ENCODE measurements at places on chromosomes 12 and 14.

DNA sequence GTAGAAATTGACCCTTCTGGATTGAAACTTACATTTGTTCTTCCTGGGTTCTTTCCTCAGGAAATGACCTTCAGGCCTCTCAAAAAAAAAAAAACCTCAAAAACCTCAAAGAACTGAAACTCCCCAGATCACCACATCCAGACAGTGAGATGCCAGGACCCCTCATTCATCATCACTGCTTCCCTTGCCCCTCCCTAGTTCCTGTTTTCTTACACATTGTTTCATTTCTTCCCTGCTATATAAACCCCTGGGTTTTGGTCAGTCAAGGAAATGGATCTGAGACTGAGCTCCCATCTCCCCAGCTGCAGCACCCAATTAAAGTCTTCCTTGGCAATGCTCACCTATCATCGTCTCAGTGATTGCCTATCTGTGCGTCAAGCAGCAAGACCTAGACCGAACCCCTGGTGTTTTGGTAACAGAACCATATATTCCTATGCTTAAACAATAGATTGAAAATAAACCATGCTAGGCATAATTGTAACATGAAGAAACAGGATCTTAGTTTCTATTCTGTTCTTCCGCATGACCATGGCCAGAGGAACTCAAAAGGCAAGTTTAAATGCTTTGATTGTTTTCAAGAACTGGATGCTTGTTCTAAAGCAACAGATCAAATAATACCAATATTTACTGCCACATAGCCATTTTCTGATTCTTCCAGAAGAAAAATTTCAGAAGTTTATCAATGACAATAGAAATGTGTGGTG, 108.0 kb upstream of the MAX start:
- no peak for DNase-seq

- DNase-seq, result peak; percentile 67
Measured at GRCh38 chr14:91392623-91393303, 24.9 kb downstream of the CCDC88C start.

GRCh38 chr12:124073356-124074035, 100.5 kb downstream of the ZNF664 start:
- no peak for DNase-seq

- DNase-seq, result no peak
Measured at GRCh38 chr14:90818715-90819114, 2.5 kb upstream of the TTC7B start.

DNA sequence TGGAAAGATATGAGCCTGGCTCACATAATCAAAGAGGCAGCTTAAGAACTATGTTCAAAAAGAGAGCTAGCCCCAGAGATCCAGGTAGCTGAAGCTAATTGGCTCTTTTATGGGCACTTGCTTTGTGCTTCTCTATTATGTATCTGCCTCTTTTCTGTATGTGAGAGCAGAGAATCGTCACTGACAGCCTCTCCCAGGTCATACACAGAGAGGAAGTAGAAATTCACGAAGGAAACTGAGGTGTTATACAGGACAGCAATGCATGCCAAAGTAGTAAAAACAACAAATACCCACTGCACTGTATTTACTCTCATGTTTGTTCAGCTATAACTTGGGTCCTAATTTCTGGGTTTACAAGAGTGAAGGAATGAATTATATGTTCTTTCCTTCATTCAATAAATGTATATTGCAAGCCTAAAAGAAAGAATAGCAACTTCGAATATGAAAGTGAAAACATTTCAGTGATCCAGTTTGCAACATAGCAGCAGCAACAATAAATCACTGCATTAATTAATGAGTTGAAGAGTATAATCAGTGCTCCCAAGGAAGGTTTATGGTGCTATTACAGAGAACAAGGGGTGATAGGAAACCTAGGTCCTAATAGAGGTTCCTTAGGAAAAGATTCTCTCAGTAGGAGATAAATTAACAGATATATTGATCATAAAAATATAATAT, 47.1 kb upstream of the ATXN7L3B start:
- DNase-seq, result no peak

- DNase-seq, result peak; percentile 49
Measured at GRCh38 chr14:75430526-75430925, 2.7 kb downstream of the JDP2 start.

DNA sequence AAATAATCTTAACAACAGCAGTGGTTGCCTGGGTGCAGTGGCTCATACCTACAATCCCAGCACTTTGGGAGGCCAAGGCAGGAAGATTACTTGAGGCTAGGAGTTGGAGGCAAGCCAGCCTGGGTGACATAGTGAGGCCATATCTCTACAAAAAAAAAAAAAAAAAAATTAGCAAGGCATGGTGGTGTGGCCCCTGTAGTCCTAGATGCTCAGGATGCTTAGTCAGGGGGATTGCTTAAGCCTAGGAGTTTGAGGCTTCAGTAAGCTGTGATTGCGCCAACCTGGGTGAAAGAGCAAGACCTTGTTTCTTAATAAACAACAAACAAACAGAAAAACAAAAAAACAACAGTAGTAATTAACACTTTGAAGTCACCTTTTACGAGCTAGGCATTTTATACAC, 642 bp upstream of the ACSM4 start:
- no peak for DNase-seq

- no peak for DNase-seq
Measured at GRCh38 chr14:105088812-105089745, 23.8 kb upstream of the GPR132 start.

DNA sequence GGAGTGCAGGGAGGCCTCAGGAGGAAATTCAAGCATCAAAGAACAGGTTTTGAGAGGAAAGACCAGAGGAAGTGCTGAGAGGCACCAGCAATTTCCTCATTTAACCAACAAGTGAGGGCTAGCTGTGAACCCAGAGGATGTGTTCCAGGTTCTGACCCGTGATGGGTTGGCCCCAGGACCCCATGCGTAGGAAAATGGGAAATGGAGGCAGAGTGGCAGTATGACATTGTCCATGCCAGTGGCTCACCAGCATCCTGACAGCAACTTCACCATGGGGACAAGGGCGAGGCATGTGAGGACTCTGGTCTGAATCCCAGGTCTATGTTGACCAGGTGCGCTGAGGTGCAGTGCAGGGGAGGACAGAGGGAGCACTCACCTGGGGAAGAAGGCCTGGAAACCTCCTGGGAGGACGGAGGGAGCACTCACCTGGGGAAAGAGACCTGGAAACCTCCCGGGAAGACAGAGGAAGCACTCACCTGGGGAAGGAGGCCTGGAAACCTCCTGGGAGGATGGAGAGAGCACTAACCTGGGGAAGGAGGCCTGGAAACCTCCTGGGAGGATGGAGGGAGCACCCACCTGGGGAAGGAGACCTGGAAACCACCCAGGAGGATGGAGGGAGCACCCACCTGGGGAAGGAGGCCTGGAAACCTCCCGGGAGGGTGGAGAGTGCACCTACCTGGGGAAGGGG, 6.7 kb upstream of the CACNA2D4 start:
- DNase-seq, result no peak

GRCh38 chr12:91044586-91044985, 13.2 kb downstream of the KERA start:
- no peak for DNase-seq

DNA sequence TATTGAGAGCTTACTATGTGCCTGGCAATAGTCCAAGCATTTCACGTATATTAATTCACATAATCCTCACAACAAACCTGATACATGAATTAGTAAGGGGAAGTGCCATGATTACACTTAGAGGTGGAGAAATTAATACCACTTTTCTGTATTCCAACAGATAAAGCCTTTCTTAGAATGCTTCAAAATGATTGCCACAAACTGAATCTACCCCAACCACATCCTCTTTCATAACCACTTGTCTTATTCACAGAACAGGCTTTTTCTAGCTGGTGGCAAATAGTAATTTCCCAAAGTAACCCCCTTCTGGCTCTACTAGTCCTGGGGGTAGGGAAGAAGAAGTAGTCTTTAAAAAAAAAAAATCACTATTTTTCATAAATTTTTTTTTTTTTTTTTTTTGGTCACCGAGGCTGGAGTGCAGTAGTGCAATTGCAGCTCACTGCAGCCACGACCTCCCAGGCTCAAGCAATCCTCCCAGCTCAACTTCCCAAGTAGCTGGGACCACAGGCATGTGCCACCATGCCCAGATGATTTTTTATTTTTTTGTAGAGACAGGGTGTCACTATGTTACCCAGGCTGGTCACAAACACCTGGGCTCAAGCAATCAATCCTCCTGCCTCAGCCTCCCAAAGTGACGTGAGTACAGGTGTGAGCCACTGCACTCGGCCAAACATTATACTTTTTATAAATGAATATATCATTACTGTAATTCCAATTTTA, 59.0 kb upstream of the ARID2 start:
- no peak for DNase-seq

DNA sequence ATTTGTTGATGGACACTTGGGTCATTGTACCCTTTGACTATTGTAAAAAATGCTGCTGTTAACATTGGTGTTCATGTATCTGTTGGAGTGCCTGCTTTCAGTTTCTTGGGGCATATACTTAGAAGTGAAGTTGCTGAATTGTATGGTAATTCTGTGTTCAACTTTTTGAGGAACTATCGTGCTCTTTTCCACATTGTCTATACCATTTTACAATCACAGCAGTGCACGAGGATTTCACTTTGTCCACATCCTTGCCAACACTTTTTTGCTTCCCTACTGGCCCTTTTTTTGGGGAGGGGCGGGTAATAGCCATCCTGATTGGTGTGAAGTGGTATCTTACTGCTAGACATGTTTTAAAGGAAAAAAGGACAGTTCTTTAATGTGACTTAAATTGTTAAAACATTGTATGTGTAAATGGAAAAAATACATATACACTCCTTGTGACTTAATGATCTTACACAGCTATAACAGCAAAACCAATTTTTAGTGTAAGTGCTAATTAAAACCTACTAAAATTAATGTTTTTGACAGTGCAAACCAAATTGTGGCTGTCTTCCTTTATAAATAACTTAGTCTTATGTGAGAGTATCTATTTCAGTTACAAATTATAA, 52.7 kb downstream of the WNK1 start:
- DNase-seq, result no peak

DNA sequence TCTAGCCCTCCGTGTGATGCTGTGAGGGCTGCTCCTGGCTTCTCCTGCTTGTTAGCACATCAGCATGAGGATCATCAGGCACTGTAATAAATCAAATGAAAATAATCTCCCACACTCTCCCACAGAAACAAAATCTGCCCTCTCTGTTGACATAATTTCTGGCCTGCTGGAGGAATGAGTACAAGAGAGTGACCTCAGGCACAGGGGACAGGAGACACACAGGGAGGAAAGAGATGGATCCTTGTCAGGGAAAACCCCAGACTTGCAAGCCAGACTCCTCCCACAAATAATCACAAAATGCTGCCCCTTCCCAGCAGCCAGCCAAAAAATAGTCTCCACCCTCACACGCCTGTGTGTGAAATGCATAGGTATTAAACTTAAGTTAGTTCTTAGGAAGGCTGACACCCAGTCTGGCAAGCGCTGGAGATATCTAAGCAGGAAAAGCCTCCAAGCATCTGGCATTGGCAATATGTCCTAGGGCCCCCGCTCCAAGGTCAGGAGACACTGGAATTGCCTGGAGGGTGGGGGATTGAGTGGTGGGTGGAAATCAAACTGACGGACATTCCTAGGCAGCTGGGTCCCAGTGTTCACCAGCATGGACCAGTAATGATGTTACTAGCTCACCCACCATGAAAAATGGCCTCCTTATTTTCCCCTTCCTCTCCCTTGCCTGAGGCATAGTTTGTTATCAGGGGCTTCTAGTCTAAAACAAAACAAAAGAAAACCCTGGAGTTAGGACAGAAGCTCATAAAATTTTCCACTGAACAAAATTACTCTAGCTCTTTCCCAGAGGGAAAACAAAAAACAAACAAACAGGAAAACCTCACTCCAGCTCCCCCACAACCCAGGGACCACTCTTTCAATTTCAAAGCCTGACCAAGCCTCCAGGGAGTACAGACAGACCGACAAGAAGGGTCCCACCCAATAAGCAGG, 22.0 kb downstream of the SMUG1 start:
- peak; percentile 84 for DNase-seq

- no peak for DNase-seq
Measured at GRCh38 chr14:77883847-77884238, 83.9 kb downstream of the ADCK1 start.

- DNase-seq, result no peak
Measured at GRCh38 chr14:29166507-29166906, 399.9 kb downstream of the FOXG1 start.

- no peak for DNase-seq
Measured at GRCh38 chr12:65667932-65668331, 156.4 kb upstream of the HMGA2 start.

GRCh38 chr12:89949457-89950195, 241.0 kb upstream of the ATP2B1 start:
- DNase-seq, result peak; percentile 54

GRCh38 chr12:121575952-121576625, 4.7 kb downstream of the KDM2B start:
- peak; percentile 35 for DNase-seq

GRCh38 chr12:242496-242895, 20.1 kb downstream of the SLC6A13 start:
- no peak for DNase-seq

DNA sequence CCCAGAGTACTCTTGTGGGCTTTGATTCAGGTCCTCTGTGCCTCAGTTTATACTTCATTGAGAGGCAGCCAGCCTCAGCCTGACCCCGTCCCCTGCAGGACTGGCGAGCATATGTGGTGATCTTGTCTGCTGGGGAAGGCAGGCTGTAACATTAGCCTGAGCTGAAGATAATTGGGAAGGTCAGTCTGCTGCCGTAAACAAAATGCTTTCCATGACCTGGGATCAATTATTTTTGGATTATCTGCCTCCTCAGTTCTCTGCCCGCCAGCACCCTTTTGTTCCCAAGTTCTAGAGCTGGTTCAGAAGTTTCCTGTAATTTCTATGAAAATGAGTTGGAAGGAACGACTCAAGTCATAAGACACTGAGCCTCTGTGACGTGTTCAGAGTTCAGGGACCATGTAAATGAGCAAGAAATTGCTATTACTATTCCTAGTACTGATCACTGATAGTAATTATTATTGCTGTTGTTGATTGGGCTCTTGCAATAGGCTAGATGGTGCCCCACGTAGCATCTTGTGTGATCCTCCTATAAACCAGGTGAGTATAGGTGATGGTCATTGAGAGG, 4.5 kb downstream of the ORAI1 start:
- DNase-seq, result no peak

DNA sequence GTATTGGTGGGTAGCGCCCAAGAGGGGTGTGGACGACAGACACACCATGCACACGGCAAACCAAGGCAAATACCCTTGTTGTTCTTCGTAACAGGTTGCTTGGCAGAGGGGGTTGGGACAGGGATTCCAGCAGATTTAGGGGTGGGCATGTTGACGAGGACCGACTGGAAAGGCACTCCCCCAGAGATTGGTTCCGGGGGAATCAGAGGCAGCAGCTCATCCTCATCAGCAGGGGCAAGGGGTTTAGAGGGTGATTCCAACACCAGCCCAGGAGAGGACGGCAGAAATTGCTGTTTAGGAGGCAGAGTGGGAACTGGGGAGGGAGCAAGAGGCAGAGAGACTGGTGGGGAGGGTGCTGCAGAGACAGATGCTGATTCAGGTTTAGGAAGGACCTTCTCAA, 9.3 kb downstream of the NACA start:
- no peak for DNase-seq

DNA sequence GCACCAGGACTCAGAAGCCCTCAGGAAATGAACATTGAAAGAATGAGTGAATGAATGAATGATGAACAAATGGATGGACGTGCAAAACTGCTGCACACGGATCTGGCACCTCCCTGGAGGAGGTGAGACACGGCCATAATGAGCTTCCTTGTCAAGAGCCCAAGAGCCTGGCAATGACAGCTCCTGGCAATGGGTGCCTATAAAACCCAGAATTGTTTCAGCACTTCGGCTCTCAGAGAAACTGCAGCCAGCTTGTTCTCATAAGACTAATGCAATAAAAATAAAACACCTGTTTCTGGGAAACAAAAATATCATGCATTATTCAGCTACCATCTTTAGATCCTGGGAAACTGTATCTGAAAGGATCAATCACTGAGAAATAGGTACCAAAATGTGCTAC, 200.5 kb upstream of the SFSWAP start:
- no peak for DNase-seq
